ENCODE measurements at places on chromosomes 3 and 15.

DNA sequence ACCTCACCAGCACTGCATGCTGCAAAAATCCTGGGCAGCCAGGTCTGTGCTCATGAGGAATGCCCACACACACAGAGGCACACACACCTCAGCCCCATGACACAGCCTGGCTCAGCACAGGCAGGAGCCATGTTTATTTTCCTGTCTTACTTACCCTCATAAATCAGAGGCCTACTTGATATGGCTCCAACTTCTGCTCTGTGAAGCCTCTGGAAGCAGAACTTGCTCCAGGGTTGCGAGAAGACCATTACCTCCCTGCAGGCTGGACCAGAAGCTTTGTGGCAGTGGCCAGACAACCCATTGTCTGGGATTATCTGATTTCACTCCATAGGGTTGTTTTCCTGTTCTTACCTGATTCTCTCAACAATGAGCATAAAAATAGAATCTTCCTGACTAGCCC is 43.8 kb upstream of the CMTM8 start:
- H3K27me3 ChIP-seq = peaks cover 86% of the 10 kb centered on the region
- no peaks in the 10 kb centered on the region for H3K4me1 ChIP-seq

- H3K4me1 ChIP-seq = no peaks in the 10 kb centered on the region
- H3K36me3 ChIP-seq = peaks cover 2% of the 10 kb centered on the region
- no peak overlapping the region for H3K4me3 ChIP-seq
- no peak overlapping the region for H3K27ac ChIP-seq
- no peak for DNase-seq
- H3K27me3 ChIP-seq = no peaks in the 10 kb centered on the region
Observed at GRCh38 chr15:76386178-76386577, 49.6 kb downstream of the ISL2 start.

DNA sequence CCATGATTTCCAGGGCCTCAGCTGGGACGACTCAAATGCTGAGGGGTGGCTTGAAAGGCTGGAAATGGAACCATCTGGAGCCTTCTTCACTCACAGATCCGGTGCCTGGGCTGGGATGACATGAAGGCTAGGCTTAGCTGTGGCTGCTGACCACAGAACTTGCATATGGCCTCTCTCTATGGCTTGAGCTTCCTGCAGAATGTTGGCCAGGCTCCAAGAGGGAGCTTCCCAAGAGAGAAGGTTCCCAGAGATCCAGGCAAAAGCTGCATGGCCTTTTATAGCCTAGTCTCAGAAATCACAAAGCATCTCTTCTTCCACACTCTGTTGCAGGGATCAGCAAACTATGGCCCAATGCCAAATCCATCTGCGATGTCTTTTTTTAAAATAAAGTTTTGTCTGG is 44.8 kb downstream of the GATM start:
- peaks cover 11% of the 10 kb centered on the region for H3K4me1 ChIP-seq
- H3K4me3 ChIP-seq = no peak overlapping the region
- no peaks in the 10 kb centered on the region for H3K36me3 ChIP-seq
- peaks cover 23% of the 10 kb centered on the region for H3K27me3 ChIP-seq
- no peak for DNase-seq

DNA sequence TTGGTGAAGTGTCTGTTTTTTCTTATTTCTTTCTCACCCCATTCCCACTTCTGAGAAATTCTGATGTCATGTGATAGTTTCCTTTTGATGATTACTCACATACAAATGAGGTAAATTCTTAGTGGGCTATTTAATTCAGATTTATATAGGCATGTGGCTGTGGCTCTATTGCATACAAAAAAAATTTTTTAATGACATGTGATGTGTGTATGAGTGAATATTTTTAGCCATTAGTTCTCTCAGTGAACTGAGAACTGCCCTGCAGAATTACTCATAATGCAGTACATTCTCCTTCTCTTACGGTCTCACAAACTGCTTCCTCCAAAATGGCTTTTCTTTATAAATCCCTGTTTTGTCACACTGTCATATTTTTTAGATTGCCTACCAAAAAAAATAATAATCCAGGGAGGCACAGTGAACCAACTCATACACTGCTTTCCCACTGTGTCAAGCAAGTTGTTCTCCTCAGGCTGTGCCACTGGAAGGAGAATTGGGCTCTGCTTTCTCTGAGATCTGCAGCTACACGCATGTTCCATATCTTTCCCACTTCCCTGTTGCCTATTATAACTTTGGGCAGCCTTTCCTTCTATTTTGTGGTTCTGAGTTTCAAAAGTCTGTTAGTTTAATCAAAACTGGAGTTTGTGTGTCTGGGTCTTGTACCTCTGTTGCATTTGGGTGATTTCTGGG is 415.7 kb upstream of the THBS1 start:
- no peak for DNase-seq
- no peaks in the 10 kb centered on the region for H3K4me1 ChIP-seq
- H3K27ac ChIP-seq = no peak overlapping the region
- peaks cover 70% of the 10 kb centered on the region for H3K27me3 ChIP-seq

- no peaks in the 10 kb centered on the region for H3K4me1 ChIP-seq
- H3K27me3 ChIP-seq = peaks cover 17% of the 10 kb centered on the region
- H3K36me3 ChIP-seq = no peaks in the 10 kb centered on the region
- H3K4me3 ChIP-seq = no peak overlapping the region
- no peak overlapping the region for H3K27ac ChIP-seq
Observed at GRCh38 chr3:149618151-149619123, 39.4 kb downstream of the WWTR1 start.

GRCh38 chr15:29805043-29805707 is 17.1 kb downstream of the TJP1 start:
- H3K4me3 ChIP-seq = no peak overlapping the region
- H3K27ac ChIP-seq = no peak overlapping the region
- no peak for DNase-seq

DNA sequence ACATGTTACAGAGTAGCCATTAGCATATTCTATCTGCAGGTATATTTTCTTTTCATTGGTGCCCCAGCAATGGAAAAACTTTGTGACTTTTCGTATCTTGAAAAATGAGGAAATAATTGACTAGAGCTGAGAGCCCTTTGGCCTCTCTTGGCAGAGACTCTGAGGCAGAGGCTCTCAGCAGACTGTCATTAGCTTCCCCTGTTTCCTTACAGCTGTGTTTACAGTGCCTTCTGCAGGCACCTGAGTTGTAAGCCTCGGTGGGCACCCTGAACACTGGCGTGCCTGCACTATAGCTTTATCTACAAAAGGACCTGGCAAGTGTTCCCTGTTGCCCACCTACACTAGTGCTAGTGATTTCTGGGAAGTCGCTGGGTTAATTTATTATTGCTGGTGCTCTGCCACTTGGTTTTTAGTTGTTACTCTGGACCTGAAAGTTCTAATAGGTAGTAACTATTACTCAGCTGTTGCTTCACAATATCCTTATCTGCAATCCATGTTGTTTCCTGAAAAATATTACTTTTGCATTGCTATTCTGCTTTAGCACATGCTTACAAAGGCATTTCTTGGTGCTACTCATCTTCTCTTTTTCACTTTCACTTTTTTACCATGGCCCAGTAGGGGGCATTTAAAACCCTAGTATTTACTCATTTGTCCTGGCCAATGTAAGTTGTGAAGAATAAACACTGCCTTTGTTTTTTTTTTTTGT is 7.8 kb upstream of the GPR171 start:
- no peak overlapping the region for H3K27ac ChIP-seq
- H3K27me3 ChIP-seq = no peaks in the 10 kb centered on the region
- DNase-seq = no peak
- H3K4me1 ChIP-seq = peaks cover 41% of the 10 kb centered on the region
- H3K4me3 ChIP-seq = peak overlapping the region; percentile 13
- peaks cover 2% of the 10 kb centered on the region for H3K36me3 ChIP-seq
